ENCODE measurements at places on chromosomes 6 and 20.

- DNase-seq: no peak
Measured at GRCh38 chr20:57225197-57225733, 41.2 kb downstream of the BMP7 start.

DNA sequence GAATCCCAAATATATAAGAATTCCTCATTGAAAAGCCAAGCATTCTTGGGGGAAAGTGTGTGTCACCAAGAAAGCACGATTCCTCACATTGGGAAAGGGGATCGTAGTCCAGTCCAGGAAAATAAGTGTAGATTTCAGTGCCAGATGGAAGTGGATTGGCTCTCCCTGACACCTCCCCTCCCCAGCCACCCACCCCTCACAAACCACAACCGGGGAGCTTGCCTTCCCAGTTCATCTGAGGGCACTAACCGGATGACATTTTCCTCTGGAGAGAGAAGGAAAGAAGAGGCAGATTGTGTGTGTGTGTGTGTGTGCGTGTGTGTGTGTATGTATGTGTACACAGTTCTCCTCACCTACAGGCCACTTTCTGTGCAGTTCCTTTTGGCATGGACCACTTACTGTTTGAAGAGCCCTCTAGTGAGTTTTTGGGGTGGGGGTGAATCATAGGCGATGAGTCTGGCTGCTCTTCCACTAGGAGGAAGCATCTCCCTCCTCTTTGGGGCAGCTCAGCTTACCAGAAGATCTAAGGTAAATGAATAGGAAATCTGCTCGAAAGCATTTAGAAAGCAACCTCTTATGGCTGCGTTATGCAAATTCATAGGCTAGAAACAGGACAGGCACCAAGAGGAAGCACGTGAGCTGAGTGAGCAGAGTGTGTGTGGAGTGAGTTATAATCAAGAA, 20.8 kb downstream of the DAAM2 start:
- no peak for DNase-seq

- no peak for DNase-seq
Measured at GRCh38 chr6:75424618-75425548, 68.7 kb downstream of the FILIP1 start.

DNA sequence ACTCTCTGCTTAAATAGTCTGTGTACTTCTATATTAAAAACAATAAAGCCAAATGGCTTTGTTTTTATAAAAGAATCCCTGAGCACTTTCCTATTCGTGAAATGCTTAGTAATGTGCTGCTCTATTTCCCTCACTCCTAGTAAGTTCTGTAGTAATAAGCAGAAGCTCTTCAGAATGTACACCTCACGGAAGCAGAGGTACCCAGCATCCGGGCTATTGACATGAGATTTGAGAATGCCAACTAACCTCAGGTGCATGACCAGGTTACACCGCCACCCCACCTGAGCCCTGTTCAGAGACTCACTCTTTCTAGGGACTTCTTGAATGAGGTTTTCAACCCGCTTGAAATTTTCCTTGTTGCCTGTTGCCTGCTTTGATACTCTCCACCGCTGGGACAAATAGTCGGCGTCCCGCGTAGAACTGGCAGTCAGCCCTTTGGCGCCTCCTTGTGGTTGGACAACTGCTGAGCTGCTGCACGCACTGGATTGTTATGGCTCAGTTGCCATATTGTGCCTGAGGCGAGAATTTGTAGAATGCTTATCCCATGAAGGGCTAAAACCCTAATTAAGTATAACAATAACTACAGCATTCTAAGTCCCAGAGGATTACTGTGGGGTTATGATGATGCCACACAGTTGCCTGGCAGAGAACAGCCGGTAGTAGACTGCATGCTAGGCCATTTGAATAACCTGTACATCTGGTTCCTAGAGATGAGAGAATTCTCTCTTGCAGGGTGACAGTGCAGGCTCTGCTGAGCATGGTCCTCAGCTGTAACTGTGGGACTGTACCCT, 95.4 kb downstream of the KHDC1L start:
- peak; percentile 80 for DNase-seq

GRCh38 chr6:38218235-38218634, 398.7 kb downstream of the ZFAND3 start:
- no peak for DNase-seq

DNA sequence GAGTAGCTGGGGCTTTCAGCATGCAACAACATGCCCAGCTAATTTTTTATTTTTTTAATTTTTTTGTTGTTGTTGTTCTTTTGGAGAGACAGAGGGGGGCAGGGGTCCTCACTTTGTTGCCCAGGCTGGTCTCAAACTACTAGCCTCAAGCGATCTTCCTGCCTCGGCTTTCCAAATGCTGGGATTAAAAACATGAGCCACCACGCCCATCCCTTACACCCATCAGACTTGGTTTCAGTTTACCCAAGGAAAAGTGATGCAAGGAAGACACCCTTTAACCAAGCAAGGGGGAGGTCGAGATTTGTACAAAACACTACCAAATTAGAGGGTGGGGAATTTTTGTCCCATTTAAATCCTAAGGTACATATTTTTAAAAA, 210.1 kb downstream of the ARHGAP18 start:
- DNase-seq: no peak

GRCh38 chr6:138957903-138958302, 30.1 kb downstream of the REPS1 start:
- DNase-seq: no peak

DNA sequence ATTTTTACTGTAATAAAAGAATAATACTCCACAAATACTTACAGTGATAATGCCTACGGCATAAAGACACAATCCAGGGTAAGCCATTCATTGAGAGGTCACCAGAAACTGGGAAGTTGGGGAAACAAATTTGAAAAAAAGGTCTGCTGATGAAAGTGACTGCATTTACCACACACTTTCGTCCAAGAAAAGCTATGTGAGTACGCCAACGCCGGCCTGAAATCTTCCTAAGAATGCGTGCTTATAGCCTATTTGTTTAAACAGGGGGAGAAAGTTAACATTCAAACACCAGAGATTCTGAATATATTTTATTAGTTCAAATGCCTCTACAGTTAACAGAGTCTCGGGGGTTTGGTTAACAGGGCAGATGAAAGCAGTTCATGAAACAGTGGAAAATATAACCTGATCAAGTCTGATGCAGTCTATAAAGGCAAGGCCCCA, 657 bp upstream of the LTV1 start:
- no peak for DNase-seq

DNA sequence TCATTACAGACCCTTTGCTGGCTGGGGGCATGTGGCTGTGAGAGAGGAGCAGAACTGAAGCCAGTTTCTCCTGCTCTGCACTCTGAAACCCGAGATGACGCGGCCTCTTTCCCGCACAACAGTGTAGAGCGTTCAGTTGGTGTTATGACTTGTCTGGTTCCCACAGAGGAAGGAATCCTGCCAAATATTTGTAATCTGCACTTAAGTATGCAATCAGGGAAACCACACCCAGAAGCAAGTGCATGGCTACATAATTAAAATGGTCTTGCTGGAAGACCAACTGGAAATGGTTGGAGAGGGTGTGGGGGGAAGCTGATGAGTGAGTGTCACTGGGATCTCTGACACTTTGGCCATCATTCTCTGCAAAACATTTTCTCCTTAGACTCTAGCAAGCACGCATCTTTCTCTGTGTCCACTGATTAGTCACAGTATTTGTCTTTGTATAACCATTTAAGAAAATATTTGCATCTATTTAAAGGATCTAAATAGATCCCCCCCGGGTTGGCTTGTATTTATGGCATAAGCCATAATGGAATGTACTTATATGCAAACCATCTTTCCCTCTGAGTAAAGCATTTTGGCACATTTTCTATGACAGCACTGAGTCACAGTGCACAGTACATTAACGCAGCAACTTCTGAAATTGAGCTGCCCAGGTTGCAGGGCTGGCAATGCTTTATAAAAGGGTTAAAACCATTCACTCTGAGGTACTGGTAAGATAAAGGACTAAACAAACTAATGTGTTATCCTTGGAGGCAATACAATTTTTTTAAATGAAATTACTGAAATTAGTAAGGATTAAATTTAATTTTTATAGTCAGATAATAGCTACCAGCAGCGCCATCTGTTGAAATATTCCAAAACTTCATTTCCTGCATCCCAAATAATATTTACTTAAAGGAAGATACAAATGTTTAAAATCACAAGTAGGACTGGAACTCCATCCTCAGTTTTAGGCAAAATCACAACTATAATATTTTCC, 76.7 kb downstream of the FOXC1 start:
- peak; percentile 28 for DNase-seq

- no peak for DNase-seq
Measured at GRCh38 chr20:49885558-49886332, 29.6 kb downstream of the SPATA2 start.

DNA sequence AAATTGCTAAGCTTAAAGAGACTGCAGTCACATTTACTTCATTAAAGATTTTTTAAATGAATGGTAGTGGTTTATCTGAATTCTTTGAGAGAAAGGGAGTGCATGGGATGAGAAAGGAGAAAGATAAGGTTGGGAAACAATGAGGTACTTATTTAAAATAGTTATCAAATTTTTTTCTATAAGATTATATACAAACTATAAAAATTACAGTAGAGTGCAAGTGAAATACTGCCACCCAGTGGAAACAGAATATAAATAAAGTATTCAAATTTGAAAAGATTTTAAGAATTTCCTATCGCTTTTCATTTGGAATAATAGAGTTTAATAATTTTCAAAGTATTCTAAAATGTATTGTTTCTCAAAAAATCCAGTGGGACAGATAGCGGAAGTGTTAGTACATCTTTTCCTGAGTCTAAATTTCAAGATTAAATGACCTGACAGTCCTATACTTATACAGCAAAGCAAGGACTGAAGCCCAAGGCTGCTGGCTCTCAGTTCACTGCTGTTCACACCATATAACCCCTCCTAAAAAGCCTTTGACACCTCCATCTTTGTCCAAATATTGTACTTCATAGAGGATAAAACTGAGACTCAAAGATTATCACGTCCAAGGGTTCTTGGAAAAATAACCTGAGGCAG, 31.1 kb downstream of the EPM2A start:
- DNase-seq: no peak

DNA sequence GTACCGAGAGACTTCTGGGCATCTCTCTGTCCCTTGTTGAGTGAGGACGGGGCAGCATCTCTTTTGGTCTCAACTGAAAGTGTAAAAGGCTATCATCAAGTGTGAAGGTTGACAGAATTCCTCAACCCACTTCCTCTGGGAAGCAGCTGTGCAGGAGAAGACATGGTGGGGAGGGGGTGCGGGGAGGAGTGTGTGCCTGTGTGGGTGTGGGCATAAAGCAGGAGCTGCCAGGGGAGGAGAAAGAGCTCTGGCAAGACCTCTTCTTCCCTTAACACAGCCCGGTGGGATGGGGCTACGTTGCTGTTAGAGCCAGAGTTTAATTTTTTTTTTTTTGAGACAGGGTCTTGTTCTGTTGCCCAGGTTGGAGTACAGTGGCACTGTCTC, 31.8 kb downstream of the CPXM1 start:
- DNase-seq: no peak

DNA sequence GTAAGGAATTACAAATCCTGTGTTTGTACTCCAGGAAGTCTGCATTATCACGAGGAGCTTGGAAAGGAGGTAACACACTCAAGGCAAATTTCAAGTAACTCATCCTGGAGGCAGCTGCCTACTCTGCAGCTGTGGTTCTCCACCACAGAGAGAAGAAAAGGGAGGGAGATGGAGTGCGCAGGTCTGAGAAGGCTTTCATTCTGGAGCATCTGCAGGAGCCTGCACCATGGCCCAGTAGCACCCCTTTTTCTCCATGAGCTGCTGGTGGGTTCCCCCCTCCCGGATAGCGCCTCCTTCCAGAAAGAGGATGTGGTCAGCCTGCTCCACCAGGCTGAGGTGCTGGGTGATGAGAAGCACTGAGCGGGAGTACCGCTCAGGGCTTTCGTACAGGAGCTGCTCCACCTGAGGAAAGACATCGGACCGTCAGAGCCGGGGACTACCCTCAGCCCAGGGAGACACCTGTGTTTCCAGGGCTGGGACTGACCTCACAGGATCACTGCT, 1.6 kb upstream of the PSMB8 start:
- no peak for DNase-seq

DNA sequence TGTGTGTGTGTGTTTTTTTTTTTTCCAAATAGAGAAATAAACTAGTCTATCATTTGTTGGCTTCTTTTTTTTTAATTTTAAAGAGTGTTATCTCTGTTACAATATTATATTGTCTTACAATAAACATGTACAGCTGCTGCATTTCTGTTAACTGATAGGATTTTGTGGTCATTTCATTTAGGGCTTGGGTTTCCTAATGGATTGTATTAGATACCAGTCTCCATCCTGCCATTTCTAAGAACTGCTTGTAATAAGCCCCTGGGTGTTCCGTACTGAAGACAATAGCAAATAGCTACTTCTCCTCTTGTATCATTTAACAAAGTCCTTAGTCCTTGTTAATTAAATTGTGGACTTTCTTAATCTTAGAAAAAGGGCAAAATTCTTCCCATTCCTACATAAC, 45.7 kb downstream of the SOBP start:
- DNase-seq: no peak

- no peak for DNase-seq
Measured at GRCh38 chr6:2563635-2564034, 187.1 kb downstream of the MYLK4 start.

DNA sequence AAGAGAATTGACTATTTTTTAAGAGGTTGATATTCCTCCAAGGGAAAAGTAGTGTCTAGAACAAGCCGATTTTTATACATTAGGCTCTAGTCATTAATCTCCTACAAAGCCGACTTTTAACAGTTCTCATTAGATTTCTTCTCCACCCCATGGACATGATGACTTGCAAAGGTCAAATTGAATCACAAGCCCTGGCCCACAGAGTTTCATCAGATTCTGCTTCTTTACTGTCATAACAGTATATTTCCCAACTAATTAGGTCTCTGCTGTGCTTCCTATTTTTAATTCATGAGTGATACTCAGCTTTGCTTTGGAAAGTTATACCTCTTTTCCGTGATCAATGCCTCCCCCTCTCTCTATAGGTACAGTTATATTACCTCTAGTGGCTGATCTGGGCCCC, 90.6 kb upstream of the ADGRB3 start:
- no peak for DNase-seq
